ENCODE measurements at places on chromosomes 5 and 9.

- H3K4me1 ChIP-seq = peaks cover 8% of the 10 kb centered on the region
- no peaks in the 10 kb centered on the region for H3K36me3 ChIP-seq
- H3K27ac ChIP-seq = no peak overlapping the region
Measured at GRCh38 chr5:52269859-52270258, 517.9 kb upstream of the ITGA1 start.

DNA sequence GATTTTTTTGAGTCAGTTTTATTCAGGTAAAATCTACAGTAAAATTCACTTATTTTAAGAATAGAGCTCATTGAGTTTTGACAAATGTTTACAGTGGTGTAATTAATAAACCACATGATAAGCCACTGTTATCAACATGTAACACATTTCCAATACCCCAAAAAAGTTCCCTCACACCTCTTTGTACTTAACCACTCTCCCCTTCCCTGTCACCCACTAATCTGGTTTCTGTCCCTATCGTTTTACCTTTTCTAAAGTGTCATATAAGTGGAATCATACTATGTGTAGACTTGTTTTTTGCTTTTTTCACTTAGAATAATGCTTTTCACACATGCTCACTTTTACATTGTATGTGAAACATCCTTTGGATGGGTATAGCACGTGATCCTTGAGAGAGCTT is 127.2 kb downstream of the KDM4C start:
- H3K4me3 ChIP-seq = no peak overlapping the region
- no peaks in the 10 kb centered on the region for H3K27me3 ChIP-seq
- H3K27ac ChIP-seq = no peak overlapping the region
- peaks cover 4% of the 10 kb centered on the region for H3K36me3 ChIP-seq

DNA sequence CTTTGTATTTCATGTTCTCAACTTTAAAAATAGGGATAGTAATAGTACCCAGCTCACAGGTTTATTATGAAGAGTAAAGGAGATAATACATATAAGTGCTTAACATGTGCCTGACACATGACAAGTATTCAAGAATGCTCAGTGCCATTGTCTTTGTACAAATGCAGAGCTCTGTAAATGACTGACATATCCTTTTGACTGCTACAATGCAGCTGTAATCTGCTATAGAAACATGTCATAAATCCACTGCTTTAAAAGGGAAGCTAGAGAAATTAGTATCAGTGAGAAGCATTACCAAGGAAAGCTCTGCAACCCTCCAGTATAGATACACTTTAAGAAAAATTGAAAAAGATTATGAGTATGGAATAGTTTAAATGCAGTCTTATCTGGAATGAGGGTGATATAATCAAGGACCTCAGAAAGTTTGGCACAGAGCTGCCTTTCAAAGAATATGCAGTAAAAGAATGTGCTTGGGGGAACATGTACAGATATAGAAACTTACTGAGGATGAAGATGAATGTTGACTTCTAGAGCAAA is 17.9 kb downstream of the ERAP1 start:
- no peak for DNase-seq
- peaks cover 49% of the 10 kb centered on the region for H3K36me3 ChIP-seq
- H3K27me3 ChIP-seq = no peaks in the 10 kb centered on the region
- H3K4me1 ChIP-seq = peaks cover 11% of the 10 kb centered on the region

DNA sequence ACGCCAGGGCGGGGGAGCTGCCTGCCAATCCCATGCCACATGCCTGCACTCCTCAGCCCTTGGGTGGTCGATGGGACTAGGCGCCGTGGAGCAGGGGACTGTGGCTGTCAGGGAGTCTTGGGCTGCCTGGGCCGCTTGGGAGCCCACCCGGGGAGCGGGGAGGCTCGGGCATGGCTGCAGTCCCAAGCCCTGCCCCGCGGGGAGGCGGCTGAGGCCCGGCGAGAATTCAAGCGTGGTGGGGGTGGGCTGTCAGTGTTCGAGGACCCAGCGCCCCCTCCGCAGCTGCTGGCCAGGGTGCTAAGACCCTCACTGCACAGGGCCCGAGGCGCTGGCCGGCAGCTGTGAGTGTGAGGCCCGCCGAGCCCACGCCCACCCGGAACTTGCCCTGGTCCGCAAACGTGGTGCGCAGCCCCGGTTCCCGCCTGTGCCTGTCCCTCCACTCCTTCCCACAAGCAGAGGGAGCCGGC is 83.2 kb upstream of the DMRTA1 start:
- no peak for DNase-seq
- H3K27ac ChIP-seq = no peak overlapping the region
- no peak overlapping the region for H3K4me3 ChIP-seq
- peaks cover 10% of the 10 kb centered on the region for H3K27me3 ChIP-seq

GRCh38 chr9:114486205-114486963 is 18.9 kb downstream of the WHRN start:
- H3K36me3 ChIP-seq = no peaks in the 10 kb centered on the region
- H3K4me1 ChIP-seq = peaks cover 14% of the 10 kb centered on the region
- no peak overlapping the region for H3K4me3 ChIP-seq
- H3K27me3 ChIP-seq = no peaks in the 10 kb centered on the region
